ENCODE measurements at places on chromosomes 16 and 17. TPM values are rescaled to one million over a fixed set of nuclear protein-coding genes. Genes with fewer than 3 reads are reported as not detected.

KRTAP4-2 gene
- total RNA-seq: not detected

SSTR5 gene
- not detected for total RNA-seq

EVPLL gene
- total RNA-seq: 4.0 TPM

TP53TG3 gene
- total RNA-seq: 0.48 TPM

AATK gene
- total RNA-seq: 1.1 TPM

CCL1 gene
- total RNA-seq: not detected

PPM1E gene
- under 0.01 TPM for total RNA-seq

ALDH3A2 gene
- 400 TPM for total RNA-seq

CACNG1 gene
- total RNA-seq: not detected

ACSM5 gene
- total RNA-seq: not detected

SLC5A10 gene
- under 0.01 TPM for total RNA-seq

CDH16 gene
- total RNA-seq: 4.3 TPM

TMEM114 gene
- not detected for total RNA-seq

SLC2A4 gene
- total RNA-seq: 0.24 TPM

CPSF4L gene
- not detected for total RNA-seq

IQCK gene
- total RNA-seq: 3.4 TPM

CIBAR2 gene
- not detected for total RNA-seq

SHBG gene
- 0.43 TPM for total RNA-seq
